ENCODE measurements at places on chromosomes 6 and 20.

DNA sequence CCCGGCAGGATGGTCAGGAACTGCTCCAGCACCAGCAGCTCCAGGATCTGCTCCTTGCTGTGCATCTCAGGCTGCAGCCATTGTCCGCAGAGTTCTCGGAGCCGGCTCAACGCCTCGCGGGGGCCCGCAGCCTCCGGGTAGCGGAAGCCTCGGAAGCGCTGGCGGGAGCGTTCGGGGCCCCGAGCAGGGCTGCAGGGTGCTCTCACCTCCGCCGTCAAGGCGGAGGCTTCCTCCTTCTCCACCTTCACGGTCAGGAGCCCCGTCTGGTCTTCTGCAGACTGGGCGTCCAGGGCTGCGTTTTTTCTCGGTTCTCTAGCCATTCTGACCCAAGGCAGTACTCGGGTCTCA lies 434 bp downstream of the ZKSCAN4 start:
- DNase-seq, result no peak

DNA sequence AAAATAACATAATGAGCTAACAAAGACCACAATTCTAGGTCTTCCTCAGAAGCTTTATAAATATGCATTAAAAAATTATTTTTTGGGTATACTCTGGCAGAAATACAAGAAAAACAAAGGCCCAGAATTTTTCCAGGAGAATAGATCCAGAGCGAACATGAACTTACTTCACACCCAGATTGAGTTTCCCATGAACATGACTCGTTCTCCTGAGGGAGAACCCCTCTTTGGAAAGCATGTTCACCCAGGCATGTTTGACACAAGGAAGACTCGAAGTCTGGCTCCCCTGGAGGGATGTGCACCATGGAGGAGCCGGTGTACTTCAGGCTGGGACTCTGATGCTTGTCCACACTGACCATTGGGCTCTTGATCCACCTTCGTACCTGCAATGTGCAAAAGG lies 56.1 kb downstream of the SGK1 start:
- no peak for DNase-seq

DNA sequence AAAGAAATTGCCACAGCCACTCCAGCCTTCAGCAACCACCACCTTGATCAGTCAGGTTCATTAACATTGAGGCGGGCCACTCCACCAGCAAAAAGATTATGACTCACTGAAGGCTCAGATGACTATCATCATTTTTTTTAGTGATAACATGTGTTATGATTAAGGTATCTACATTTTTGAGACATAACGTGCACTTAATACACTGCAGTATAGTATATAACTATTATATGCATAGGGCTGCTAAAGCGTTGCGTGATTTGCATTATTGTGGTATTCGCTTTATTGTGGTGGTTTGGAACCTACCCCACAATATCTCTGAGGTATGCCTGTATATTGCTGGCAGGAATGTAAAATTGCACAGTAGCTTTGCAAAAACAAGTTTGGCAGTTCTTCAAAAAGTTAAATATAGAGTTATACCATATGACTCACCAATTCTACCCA lies 6.8 kb upstream of the RIPK1 start:
- DNase-seq, result no peak

- no peak for DNase-seq
Measured at GRCh38 chr20:61806995-61807394, 258.7 kb downstream of the TAF4 start.

GRCh38 chr20:34907616-34908469 lies 31.4 kb downstream of the ACSS2 start:
- no peak for DNase-seq

- no peak for DNase-seq
Measured at GRCh38 chr6:46526607-46527006, 35.4 kb upstream of the RCAN2 start.

Data from GM12864 (cell line).